ENCODE measurements at places on chromosomes 2 and 18.
A peak's percentile ranks its signal among the peaks of the same experiment; 100 is the strongest.

DNA sequence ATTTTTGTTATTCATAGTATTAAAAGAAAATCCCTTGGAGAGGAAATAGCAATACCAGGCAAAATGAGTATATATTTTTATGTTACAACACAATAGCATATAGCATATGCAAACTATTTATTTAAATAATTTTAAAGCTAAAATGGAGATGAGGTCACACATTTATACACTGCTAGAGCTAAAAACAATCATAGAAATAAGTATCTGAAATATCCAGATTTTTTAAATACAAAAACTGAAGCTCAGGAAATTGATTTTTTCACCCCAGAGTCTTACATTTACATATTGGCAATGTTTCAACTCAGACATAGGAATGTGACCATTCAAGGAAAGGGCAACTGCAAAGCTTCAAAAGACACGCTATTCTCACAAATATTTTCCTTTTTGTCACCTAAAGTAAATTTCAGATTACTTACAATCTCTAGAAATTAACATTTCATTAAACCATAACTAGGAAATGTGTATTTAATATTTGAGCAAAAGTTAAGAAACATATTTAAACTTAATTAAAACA lies 8.9 kb downstream of the TFPI start:
- DNase-seq, result no peak

GRCh38 chr2:8059794-8060193 lies 622.1 kb upstream of the ID2 start:
- DNase-seq, result no peak

DNA sequence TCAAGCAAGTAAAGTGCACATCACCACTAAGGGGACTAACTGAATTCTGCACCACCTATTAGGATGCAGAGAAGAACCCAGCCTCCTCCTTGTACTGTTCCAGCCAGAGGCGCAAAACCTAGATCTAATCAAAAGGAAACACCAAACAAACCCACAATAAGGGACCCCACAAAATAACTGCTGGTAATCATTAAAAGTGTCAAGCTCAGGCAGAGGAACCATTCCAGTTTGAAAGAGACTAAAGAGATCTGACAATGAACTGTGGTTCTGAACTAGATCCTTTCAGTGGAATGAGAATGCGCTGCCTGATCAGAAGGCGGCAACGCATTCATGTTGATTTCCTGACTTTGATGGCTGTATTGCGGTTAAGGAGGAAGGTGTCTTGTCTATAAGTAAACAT lies 16.8 kb downstream of the HDLBP start:
- no peak for DNase-seq

- DNase-seq, result no peak
Measured at GRCh38 chr2:62692225-62692624, 13.3 kb upstream of the EHBP1 start.

DNA sequence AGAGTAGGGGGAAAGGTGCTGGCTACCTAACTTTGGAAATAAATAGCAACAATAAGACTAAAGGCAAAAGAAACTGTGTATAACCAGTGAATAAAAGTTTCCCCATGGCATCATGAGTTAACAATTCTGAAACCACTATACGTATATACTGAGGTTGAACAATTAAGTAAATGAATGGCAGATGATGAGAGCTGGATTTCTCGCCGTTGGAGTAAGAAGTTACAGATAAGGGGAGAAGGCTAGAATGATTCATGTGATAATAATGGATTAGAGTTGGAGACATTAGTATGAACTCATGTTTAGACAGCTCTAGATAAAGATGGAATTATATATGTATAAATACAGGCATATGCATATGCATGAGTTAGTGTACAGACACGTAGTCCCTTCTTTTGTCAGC lies 152.7 kb downstream of the UBR3 start:
- no peak for DNase-seq

DNA sequence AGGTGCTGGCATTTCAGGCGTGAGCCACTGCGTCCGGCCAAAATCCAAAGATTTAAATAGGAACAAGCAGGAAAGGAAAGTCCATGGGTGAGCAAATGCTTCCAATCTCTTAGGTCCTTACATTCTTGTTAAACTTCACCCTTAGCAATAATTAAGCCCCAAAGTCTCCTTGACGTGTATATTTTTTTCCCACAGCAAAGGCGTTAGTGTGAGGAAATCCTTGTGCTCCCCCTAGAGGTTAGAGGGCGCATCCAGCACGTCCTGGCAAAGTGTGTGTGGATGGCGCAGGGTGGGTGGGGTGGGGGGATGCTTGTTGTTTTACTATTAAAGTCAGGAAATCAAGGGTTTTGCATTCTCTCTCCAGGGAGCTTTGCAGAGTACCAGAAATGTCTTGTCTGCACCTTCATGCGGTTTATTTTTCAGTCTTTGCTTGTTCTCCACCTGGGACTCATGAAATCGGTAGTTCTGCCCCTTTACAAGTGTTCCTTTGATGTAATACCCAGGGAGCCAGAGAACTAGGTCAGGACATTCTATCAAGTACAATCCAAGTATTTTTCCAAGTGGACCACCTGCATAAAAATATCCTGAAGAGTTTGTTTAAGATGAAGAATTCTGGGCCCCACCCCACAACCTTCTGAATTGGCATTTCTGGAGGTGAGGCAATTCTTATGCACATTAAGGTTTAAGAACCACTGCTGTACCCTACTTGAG lies 22.2 kb upstream of the ITSN2 start:
- DNase-seq, result peak; percentile 61

DNA sequence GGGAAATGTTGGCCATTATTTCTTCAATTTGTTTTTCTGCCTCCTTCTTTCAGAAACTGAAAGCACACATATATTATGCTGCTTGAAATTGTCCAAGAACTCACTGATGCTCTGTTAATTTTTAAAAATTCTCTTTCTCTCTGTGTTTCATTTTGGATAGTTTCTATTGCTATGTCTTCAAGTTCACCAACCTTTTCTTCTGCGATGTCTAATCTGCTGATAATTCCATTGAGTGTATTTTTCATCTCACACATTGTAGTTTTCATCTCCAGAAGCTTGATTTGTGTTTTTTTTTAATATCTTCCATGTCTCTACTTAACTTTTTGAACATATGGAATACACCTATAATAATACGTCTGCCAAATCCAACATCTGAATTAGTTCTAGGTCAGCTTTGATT lies 98.1 kb upstream of the TGFA start:
- DNase-seq, result no peak

- DNase-seq, result no peak
Measured at GRCh38 chr2:59083075-59083828, 842.1 kb upstream of the FANCL start.

- DNase-seq, result no peak
Measured at GRCh38 chr18:6013171-6013810, 118.0 kb upstream of the TMEM200C start.

GRCh38 chr2:9205486-9205885 lies 1.1 kb upstream of the ASAP2 start:
- DNase-seq, result no peak

- no peak for DNase-seq
Measured at GRCh38 chr2:218033208-218033589, 30.4 kb upstream of the TNS1 start.

DNA sequence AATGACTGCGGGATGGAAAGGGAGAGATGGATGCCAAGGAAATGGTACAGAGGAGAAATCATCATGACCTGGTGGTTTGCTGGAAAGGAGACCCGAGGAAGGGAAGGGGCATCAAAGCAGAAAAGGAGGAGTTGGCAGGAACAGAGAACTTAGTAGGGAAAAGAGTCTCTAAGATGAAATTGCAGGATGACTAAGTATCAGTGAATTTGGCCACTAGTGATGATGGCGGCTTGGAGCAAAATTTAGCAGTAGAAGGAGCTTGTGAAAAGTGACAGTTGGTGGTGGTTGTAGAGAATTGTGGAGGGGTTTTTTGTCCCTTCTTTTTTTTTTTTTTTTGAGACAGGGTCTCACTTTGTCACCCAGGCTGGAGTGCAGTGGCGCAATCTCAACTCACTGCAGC lies 10.1 kb downstream of the METAP1D start:
- DNase-seq, result no peak

- DNase-seq, result no peak
Measured at GRCh38 chr2:98282109-98282508, 64.1 kb upstream of the CNGA3 start.

DNA sequence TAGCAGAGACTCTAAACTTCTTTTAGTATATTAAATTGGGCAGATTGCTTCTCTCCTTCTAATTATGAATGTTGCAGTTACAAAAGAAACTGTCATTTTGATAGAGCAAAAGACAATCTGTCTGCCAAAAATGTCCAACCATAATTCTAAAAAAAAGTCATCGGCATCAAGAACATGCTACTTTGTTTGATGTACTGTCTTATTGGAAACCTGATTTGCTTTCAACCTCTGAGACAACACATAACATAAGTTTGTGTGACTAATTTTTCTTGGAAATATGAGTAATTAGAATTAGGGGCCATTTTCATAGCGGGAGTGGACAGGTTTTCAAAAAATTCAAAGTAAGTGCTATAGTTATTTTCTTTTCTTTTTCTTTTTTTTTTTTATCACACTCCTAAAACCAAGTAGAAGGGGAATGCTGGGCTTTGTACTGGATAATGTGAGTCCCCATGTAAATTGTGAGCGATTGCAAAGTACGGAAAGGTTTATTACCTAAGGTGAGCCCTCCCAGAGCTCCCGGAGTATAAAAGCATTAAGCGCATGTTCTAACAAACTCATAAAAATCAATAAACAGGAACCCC lies 59.1 kb downstream of the ZEB2 start:
- no peak for DNase-seq

- no peak for DNase-seq
Measured at GRCh38 chr2:119477113-119477505, 45.5 kb downstream of the TMEM37 start.

DNA sequence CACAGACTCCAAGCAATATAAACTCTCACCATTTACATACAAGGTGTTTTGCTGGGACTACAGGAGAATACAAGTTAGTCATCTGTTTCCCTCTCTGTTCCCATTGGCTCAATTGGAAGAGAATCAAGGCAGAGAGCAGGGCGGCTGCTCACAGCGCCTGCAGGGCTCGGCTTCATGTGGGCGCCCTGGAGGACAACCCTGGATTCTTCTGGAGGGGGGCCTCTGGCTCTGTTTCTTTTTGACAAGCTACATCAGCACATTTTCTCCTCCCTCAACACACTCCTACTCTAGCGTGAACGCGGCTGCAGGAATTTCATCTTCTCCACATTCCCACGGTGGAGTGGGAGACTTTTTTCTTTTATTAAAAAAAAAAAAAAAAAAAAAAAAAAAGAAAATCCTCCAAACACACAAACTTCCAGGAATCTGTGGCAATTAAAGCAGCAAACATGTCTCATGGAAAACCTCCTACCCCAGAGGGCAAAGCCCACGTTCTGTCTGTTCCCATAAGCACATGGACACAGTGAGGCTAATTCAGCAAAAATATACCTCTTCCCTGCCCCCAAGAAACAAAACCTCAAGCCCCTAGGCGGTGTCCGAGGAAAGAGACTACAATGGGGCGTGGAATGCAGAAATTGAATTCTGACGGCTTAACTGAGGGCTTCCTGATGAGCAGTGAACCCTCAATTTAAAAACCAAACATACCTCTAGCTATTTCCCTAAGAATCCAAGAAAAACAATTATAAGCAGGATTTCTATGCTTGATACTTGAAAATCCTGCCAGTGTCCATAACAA lies 50.6 kb downstream of the PARD6G start:
- no peak for DNase-seq

DNA sequence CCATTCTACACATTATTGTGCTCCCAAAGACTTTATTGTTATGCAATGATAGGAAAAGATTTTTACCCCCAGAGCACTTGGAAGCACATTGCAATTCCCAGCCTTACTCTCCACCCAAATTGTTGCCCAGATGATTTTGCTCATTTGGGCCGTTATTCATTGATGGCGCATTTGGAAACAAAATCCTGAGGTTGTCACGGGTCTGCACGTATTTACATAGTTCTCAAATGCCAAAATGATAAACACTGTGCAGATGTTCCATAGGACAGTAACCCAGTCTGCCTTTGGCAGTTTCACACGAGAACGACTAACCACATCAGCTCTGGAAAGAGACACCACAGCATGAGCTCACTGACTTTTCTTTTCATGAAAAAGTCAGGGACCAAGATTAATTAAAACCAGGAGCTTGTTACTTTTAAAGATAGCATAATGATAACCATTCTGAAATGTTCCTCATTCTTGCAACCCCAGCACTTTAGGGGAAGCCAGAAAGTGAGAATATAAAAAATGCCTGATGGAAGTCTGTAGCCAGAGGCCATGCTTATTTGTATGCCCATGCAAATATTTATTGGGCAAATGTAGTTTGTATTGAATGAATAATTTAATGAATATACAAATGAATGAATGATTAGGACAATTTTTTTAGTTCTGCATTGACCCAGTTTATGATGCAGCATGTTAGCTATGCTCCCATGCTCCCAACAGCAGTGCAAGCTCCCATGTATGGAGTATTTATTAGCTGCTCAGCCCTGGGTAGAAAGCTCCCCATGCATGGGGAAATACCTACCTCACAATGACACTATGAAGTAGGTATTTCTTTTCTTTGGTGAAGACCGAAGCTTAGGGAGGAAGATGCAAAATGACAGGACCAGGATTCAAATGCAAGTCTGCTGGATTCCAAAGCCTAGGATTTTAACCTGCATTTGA lies 84.6 kb downstream of the MAIP1 start:
- DNase-seq, result no peak

GRCh38 chr2:48015421-48015820 lies 109.1 kb upstream of the FBXO11 start:
- DNase-seq, result no peak

DNA sequence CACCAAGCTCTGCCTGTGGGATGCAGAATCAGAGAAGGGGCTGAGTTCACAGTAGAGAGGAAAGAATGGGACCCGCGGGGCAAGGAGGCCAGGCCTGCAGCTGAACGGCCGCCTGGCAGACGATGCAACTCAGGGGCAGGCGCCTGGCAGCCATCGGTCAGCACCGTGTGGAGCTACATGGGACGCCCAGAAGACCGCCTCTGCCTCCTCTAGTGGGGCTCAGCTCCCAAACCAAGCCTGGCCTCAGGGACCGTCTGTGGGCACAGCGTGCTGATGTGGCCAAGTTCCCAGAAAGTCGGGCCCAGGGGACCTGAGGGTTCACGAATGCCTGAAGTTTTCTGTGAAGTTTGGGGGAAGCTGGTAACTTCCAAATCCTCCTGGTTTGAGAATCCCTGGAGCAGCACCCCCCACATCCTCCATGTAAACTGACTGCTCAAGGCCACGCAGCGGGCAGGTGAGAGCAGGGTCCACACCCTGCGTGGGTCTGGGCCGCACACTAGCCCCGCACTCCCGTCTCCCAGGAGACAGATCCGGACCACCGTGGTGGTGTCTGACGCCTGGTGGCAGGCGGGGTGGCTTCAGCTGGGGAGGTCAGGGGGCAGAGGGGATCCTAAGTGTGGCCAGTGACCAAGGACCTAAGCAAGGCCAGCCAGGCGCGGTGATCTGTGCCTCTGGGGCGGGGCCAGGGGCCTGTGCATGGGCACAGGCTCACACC lies 14.6 kb downstream of the SNORC start:
- no peak for DNase-seq

Data from kidney capillary endothelial cell (primary cell).